ENCODE measurements at places on chromosomes 7 and 10.
A peak's percentile ranks its signal among the peaks of the same experiment; 100 is the strongest.

DNA sequence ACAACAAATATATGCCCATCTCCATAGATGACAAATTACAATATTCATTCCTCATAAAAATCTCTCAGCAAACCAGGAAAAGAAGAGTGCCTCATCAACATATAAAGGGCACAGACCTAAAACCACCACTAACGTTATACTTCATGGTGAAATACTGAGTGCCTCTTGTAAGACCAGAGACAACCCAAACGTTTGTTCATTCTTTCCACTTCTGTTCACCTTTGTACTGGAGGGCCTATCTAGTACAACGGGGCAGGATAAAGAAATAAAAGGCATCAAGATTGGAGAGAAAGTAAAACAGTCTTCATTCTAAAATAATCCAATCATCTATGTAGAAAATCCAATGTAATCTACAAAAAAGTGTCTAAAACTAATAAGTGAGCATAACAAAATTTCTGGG is 79.1 kb downstream of the LARP4B start:
- no peak for DNase-seq

DNA sequence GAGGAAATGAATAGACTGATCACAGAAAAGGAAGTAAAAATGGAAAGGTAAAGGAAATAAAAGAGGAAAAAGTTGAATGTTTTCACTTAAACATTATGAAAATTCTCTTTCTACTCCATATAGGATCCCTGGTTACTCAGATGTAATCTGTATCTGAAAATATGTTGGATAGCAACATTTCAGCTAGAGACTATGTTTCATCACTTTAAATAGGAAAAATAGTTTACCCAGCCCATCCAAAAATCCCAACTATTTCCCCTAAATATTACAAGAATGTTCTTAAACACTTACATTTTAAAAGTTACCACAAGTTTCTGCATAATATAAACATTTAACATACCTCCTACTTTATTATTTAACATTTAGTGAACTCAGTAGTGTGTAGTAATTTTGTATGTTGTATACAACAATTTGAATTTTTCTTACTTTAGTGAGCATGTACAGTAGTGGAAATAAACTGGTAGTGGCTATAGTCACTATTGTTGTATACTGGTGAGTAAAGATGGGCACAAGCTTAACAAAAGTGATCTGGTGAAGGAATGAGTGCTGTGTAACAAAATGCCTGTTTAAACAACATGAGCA is 27.1 kb downstream of the SLF2 start:
- DNase-seq, result no peak

GRCh38 chr7:141418066-141418465 is 133.1 kb upstream of the AGK start:
- DNase-seq, result no peak

GRCh38 chr7:135758531-135758932 is 9.9 kb upstream of the FAM180A start:
- no peak for DNase-seq

DNA sequence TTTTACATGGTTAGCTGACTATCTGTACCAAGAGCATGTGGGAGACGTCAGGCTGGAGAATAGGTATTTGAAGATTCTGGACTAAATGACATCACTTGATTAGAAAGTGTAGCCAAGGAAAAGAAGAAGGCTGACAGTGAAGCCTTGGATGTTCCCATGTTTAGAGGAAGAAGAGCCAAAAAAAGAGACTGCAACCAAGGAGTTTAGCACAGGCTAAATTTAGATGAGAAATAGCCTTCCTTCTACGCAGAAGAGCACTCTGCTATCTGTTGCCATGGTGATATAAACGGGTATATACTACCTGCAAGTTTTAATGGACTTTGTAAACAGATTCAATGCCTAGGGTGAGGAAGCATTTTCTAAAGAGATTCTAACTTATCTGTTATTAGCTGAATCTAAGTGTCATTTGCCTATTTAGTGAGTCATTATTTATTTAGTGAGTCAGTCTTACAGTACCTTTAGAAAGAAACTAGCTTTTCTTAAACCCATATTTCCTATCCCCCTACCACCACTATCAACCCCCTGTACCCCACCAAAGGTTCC is 69.8 kb downstream of the CDK6 start:
- DNase-seq, result no peak

- DNase-seq, result peak; percentile 34
Measured at GRCh38 chr7:24576171-24577025, 3.1 kb downstream of the PALS2 start.

- DNase-seq, result no peak
Measured at GRCh38 chr7:126378642-126379041, 874.1 kb downstream of the GRM8 start.

DNA sequence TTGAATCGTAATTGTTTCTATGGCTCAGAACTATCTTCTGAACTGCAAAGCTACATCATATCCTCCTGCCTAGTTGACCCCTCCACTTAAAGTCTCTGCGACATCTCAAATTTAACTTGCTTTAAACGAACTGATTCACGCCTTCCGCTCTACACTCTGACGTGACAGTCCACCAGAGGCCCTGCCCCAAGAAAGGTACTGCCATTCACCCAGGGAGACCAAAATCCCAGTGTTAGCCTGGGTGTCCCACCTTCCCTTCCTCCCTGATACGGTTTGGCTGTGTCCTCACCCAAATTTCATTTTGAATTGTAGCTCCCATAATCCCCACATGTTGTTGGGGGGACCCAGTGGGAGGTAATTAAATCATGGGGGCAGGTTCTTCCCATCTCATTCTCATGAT is 90.8 kb downstream of the CPXM2 start:
- no peak for DNase-seq

DNA sequence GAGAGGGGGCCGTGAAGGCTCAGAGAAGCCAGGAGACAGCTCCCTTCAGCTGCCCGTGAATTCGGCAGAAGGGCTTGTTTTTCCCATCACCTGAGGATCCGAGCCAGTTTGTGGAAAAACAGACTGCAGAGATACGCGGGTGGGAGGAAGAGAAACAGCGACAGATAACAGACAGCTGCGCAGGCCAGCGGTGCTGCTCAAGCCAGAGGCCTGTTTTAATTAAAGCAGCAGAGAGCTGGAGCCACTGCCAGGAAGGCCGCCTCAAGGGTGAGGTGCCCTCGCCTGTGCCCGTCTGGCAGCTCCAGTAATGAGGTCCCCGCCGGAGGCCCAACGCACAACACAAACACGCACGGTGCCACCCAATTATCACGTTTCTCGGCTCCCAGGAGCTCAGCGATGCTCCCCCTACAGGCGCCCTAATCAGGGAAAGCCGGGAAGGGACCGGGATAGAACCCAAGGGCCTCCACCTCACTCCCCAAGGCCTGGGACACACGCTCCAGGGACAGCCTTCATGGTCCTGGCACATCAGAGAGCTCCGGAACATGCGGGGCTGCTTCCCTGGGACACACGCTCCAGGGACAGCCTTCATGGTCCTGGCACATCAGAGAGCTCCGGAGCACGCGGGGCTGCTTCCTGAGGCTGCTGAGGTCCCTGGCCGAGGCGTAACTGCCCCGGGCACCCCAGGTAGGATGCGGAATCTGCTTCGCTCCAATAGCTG is 60.6 kb upstream of the DNAAF5 start:
- no peak for DNase-seq

- DNase-seq, result no peak
Measured at GRCh38 chr7:88681682-88682081, 77.8 kb upstream of the ZNF804B start.

DNA sequence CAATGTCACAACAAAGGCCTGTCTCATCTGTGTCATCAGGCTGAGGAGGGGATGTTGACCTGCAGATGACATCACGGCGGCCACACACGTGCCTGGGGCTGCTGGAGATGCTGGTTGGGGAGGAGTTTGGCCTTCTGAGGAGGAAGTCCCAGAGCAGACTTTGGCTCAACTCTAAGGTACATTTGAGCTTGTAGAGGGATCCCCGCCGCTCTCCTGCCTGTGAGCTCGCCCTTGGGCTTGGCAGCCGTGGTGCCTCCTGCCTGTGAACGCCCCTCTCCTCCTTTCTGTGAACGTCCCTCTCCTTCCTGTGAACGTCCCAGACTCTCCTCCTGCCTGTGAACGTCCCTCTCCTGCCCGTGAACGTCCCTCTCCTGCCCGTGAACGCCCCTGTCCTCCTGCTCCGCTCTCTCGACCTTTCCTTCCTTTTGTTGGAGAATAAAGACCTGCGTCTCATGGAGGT is 176.4 kb downstream of the DNAJB6 start:
- no peak for DNase-seq

DNA sequence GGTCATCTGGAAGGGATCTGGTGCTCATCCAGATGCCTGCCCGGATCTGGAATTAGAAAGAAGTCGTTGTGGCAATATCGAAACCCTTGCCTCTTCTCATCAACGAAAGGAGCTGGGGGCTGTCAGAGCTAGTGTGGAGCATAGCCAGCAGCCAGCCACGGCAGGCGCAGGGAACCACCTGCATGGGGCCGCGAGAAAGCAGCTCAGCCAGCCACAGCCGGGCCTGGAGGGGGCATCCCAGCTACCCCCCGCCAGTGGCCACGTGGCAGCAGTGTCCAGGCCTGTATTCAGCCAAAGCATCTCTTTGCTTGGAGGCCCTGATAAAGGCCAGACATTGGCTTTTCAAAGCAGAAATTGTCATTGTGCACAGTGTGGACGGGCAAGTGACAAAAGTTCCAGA is 19.1 kb downstream of the GPR26 start:
- no peak for DNase-seq

- no peak for DNase-seq
Measured at GRCh38 chr10:117900280-117900679, 146.5 kb downstream of the RAB11FIP2 start.

DNA sequence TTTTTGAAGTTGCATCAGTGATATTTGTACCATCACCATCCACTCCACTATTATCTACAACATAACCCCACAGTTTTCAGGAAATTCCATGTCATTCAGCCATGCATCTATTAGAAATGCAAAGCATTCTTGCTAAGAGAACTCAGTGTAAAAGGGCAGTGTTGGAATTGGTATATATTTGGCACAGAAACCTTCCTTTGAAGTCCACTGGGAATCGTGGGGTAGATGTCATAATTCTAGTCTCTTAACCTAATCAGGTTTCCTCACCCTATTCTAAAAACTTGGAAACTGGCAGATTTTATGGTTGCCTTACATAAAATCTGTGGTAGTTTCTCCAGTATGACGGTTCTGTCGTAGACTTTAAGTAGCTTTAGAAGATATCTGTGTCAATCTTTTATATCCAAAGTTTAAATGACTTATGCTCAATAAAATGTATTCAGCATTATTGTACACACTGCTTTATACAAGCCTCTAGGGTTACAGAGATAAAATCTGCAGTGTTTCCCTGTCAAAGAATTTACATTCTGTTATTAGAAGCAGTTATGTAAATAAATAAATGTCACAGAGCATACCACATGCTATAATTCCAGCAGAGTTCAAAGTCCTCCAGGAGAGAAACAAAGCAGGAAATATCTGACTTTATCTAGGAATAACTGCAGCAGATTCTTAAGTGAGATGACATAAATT is 704.4 kb upstream of the CELF2 start:
- DNase-seq, result no peak

DNA sequence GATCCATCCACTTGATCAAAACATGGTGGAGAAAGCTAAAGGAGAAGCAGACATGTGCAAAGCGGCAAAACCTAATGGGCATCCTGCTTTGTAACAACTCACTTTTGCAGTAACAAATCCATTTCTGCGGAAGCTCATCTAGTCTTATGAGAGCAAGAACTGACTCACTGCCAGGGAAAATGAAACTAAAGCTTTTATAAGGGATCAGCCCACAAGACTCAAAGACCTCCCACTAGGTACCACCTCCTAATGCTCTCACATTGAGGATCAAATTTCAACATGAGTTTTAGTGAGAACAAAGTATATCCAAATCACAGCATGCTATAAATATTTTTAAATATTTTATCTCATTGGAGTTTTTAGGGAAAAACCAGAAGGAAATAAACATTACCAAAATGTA is 120.1 kb upstream of the GNAI1 start:
- no peak for DNase-seq

DNA sequence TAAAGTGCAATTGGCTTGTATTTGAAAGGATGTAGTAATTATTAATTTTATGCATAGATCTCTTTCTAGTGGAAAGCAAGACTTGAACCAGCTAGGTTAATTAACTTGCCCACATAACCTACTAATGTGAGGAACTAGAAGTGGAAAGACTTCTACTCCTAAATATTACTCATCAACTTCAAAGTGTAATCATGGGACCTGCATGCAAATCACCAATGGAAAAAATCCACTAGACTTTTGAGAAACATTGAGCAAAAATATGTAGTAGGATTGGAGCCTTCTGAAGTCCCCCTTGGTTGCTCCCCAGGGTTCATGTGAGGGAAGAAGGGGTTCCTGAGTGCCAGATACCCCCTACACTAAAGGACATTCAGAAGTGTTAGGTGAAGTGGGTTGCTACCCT is 240.2 kb downstream of the PTEN start:
- DNase-seq, result no peak

- no peak for DNase-seq
Measured at GRCh38 chr7:155786491-155786890, 25.8 kb downstream of the SHH start.

- no peak for DNase-seq
Measured at GRCh38 chr10:4262870-4263600, 478.0 kb upstream of the KLF6 start.

DNA sequence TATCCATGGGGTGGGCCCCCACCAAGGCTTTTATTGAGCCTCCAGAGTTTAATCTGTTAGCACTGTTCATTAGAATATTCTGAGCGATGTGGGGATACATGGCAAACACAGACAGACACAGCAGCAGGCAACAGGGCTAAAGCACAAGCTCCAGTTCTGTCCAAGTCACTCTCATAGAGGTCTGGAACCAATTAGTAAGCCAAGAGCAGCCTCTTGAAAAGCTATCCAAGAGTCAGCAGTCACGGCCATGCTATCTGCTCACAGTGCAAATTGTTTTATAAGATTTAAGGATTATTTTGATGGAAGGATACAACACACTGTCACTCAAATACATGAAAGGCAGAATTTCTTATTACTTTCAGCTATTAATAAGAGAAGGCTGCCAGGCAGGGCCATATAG is 86.4 kb upstream of the DGKB start:
- DNase-seq, result no peak

DNA sequence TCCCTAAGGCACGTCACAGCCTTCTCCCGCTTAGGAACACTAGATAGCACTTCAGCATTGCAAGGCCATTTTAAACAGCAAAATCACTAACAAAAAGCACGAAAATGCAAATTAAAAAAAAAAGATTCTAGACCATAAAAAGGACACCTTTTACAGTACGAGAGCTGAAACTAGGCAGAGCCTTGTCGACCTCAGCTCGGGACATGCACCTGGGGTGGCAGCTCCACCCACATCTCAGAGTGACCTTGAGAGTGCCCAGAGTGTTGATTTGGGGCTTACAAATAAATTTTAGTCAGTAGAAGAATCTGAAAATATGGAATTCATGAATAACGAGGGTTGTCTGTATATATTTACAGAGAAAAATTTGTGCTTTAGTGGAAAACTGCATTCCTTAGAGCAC is 1.1 kb downstream of the MRPS24 start:
- no peak for DNase-seq

GRCh38 chr7:134755422-134756022 is 23.9 kb upstream of the CALD1 start:
- DNase-seq, result no peak
